Urinary bladder (tissue), 4 donors: ENCODE measurements at places on chromosomes 5 and 9.
A peak's percentile ranks its signal among the peaks of the same experiment; 100 is the strongest.

DNA sequence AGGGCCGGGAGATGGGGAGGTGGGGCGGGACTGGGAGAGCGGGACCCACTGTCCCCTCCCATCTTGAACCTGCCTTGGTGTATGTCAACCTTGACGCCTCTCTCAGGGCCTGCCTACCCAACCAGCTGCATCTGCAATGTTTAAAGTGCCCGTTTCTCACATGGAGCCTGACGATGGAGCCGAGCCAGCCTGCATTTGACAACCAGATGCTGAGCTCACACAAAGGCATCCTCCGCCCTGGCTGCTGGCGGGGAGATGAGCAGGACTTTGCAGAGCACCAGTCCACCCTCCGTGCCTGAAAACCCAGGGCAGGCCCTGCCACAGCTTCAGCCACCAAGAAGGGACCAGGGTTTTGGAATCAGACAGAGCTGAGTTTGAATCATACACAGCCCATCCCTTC lies 141.1 kb upstream of the SMIM23 start:
- no peak for DNase-seq

GRCh38 chr9:113808391-113809358 lies 67.4 kb upstream of the ZNF618 start:
- no peak for DNase-seq

- no peak for DNase-seq
Measured at GRCh38 chr5:125381290-125381689, 634.9 kb upstream of the ZNF608 start.

- DNase-seq = no peak
Measured at GRCh38 chr5:52015760-52016159, 632.5 kb downstream of the ISL1 start.

GRCh38 chr5:136382071-136382470 lies 16.7 kb upstream of the TRPC7 start:
- no peak for DNase-seq

- DNase-seq = no peak
Measured at GRCh38 chr9:114300153-114300845, 22.6 kb upstream of the ORM1 start.

DNA sequence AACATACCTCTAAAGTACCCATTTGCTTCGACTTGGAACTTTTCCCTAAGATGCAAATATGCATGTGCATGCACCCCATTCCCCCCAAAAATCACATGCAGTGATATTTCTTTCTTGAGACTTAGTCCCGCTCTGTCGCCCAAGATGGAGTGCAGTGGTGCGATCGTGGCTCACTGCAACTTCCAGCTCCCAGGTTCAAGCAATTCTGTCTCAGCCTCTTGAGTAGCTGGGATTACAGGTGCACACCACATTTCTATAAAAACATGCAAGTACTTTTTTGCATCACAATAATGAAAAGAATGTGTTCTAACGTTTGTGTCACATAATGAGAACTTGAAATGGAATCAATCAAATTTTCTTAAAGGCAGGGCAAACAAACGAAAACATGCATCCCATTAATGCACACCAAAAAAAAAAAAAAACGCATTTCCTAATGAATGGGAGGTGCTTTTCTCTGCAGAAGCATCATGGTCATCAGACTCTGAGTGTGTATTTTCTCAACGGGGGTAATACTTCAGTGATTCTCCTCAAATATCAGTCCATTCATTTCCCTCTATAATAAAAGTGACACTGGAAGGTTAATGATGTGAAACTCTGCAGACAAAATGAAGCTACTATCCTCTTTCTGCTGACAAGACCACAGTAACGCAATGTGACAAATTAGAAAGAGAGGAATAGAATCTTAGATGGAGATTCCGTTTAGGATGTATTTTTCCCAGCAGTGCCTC lies 389.4 kb downstream of the CTNND2 start:
- no peak for DNase-seq

GRCh38 chr5:127567026-127567768 lies 49.8 kb downstream of the PRRC1 start:
- no peak for DNase-seq

DNA sequence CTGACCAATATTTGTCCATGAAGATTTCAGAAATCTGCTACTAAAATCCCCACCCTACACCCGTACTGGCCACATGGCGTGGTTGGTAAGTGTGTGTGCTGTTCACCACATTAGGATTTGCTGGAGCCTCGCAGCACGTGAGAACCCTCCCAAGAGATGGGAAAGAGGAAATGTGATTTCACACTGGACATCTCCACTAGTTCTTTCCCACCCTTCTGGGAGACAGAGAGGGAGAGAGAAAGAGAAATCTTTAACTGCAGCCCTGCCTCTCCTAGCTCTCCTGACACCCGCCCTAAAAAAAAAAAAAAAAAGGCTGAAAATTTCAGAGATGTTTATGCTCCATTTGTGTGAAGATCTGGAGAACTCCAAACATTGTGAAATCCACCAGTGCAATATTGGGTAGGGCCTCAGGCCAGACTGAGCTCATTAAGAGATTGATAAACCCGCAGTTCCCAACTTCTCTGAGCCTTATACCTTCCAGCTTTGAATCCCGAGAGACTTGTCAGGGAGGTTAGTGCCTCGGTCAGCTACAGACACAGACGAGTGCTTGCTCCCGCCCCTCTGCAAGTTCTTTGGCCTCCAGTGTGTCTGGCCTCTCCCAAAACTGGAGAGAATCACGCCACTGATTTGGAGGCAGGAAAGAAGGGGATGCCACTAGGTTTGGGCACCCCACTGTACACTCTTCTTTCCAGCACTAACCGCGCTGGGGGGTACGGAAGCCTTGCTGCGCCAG lies 1.9 kb downstream of the SPRY4 start:
- no peak for DNase-seq

DNA sequence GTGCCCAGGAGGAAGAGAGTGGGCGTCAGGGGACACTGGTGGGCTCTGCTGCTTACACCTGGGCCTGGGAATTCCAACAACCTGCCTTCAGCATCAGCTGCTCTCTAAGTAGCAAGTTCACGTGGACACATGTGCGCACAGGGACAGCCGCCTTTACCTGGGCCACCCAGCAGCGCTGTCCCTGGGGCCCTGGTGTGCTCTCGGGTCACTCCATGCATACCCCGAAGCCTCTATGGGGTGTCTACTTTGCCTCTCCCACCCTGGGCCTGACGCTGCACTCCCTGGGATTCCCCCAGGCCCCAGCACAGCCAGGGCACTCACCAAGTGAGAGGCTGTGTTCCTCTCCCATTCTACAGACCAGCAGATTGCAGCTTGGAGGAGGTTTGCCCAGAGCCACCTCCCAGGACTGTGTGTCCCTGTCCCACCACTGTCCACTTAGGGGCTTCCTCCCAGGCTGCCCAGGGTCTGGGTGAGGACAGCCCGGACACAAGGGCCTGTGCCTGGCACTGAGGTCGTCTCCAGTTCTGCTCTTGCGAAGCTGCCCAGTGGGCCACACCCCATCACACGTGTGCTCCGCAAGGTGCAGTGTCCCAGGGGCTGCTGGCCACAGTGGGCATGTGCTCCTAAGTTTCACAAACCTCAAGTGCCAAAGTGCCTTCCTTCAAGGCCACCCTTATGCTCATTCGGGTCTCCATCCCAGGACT lies 5.9 kb downstream of the NINJ1 start:
- DNase-seq = no peak

- no peak for DNase-seq
Measured at GRCh38 chr9:129869585-129870501, 34.6 kb downstream of the USP20 start.

DNA sequence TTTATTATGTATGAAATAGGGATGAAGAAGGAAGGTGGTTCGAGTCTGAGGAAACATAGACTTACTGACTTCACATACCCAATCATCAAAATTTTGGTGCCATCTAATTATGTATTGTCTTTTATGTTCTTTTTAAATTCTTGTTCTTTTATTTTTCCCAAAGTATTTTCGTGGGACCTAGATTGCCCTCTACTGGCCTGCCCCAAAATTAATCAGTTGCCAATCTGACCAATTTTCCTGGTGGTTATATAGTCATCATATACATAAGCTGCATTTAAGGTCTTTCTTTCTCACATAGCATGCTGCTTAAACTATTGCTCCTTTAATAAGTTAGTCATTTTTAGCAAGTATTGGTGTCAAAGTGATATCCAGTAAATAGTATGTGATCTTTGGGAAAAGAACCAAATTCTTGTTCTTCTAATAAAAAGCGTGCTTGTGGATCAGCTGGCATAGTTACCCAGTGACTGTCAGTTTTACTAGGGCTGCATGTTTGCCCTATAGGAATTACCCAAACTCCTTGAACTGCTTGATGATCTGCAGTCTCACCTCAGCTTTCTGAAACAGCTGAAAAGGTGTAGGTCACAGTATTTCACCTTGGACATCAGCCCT lies 223.5 kb downstream of the SH3GL2 start:
- DNase-seq = no peak

DNA sequence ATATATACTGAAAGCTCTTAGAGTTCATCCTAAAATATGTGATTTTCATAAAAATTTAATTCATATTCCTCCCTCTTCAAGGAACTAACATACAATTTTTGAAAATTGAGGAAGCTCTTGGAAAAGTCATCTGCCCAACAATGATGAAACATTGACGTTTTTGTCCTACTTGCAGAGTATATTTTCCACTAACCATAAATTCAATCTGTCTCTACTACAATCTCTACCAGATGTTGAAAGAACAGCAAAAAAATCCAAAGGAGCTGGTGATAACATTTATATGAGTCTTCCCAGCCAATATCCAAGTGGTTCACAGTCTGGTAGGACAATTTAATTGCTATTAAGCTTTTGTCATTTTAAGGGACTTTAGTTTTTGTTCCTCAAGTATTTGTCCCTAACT lies 81.1 kb upstream of the NR3C1 start:
- no peak for DNase-seq

DNA sequence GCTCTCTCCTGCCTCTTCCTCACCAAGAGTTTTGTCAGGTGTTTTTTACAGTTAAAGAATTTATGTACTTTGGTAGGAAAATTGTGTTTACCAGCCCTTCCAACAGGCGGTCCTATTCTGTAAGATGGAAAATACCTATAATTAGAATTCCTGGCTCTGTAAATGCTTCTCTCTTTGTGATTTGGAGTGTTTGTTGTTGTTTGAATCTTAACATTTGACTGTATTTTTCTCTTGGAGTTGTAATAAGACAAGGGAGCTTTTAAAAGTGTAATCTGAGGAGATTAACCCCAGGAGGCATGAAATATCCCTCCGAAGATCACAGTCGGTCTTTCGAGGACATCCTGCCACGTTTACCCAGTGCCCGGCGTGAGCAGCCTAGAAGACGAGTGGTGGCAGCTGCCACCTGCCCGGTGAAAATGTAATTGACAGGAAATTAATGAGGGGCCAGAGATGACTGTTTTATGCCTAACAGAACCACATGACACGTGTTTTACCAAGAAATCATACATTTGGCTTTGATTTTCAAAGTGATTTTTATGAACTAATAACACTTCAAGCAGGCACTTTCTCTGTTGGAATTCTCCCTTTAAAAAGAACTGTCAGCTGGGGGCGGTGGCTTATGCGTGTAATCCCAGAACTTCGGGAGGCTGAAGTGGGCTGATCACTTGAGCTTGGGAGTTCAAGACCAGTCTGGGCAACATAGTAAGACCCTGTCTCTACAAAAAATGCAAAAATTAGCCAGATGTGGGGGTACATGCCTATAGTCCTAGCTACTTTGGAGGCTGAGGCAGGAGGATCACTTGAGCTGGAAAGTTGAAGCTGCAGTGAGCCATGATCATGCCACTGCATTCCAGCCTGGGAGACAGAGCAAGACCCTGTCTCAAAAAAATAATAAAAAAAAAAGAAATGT lies 20.0 kb downstream of the ANKRD33B start:
- no peak for DNase-seq

DNA sequence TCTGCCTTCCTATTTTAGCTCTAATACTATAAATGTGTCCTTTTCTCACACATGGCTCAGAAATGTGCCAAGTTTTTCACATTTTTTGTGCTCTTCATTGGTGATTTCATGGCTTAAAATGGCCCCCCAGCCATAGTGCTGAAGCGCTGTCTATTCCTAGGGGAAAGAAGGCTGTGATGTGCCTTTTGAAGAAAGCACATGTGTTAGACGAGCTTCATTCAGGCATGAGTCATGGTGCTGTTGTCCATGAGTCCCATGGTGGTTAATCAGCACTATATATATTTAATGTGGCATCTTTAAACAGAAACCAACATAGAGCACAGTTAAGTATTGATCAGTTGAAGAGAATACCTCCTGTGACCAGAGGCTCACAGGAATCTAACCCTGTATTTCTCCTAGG lies 55.8 kb downstream of the PDE8B start:
- no peak for DNase-seq

DNA sequence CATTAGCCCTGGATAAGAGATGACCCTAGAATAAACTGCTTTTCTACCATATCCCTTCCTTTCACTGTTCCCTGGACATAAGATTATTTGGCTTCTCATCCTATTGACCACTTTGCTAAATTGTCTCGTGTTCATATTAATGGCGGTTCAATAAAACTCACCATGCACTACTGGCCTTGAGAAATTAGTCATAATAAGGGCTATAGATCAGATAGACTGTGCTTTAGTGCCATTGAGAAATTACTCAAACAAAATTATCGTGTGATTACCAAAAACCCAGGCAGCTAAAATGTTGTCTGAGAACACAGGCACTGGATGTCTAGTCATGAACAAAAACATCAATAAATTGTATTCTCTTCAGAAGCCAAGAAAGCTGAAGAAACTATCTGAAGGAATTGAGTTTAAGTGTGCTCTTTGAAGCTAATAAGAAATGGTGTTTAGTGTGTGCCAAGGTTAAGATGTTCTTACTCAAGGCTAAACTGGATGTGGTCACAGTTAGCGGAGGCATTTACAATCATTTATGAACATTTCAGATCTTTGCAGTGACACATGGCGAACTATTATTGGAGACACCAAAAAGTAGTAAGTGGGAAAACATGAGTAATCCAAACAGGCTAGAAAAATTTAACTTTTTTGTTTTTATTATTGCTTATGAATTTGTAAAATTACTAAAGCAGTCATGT lies 460.4 kb upstream of the RORB start:
- DNase-seq = no peak

DNA sequence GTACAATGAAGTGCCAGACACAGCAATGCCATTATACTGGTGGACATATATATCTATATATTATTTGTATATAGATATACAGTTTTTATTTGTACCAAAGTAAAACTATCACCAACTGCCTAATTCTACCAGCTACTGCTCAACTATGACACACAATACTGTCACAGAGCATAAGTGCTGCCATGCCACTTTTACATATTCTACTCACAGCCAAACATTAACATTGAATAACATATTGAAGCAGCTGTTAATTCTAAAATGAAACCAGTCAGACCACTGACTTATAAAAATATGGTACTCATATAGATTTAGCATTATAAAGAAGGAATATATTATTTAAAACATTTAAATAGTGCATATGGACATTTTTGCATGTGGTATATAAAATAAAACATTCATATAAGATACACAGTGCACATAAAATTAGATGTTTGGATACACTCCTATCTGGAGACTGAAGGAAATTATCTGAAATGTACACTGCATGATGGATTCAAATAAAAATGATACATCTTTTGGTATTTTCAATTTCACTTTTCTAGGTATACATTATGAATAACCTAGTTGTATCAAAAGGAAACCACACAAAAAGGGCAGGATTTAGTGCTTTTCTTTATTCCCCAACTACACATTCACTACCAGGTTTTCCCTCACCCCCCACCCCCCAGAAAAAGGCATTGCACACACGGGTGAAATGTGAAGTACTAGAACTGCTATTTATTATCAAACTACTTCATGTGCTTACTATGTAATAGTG lies 48.9 kb downstream of the PKD2L2 start:
- no peak for DNase-seq

GRCh38 chr9:125929846-125930245 lies 182.7 kb downstream of the PBX3 start:
- DNase-seq = no peak

GRCh38 chr5:80736730-80737129 lies 81.9 kb upstream of the DHFR start:
- no peak for DNase-seq

GRCh38 chr9:70079417-70080037 lies 35.9 kb downstream of the MAMDC2 start:
- DNase-seq = peak; percentile 5
